ENCODE measurements at places on chromosomes 6 and 20. TPM values are rescaled to one million over a fixed set of nuclear protein-coding genes. Genes with fewer than 3 reads are reported as not detected.

GRCh38 chr6:6366803-6367202 is 46.3 kb upstream of the F13A1 start:
- no peak overlapping the region for H3K4me3 ChIP-seq
- H3K27me3 ChIP-seq: no peaks in the 10 kb centered on the region
- no peaks in the 10 kb centered on the region for H3K36me3 ChIP-seq
- H3K27ac ChIP-seq: no peak overlapping the region

GRCh38 chr6:55528624-55529023 is 50.4 kb downstream of the HMGCLL1 start:
- no peaks in the 10 kb centered on the region for H3K36me3 ChIP-seq

GRCh38 chr20:32789896-32790750 is 27.9 kb downstream of the DNMT3B start:
- DNase-seq: peak; percentile 74
- no peak overlapping the region for H3K4me3 ChIP-seq
- H3K27me3 ChIP-seq: no peaks in the 10 kb centered on the region
- no peak overlapping the region for H3K27ac ChIP-seq

- no peaks in the 10 kb centered on the region for H3K36me3 ChIP-seq
- no peak overlapping the region for H3K4me3 ChIP-seq
- H3K27me3 ChIP-seq: peaks cover 7% of the 10 kb centered on the region
- no peak overlapping the region for H3K27ac ChIP-seq
- no peaks in the 10 kb centered on the region for H3K4me1 ChIP-seq
- DNase-seq: no peak
These were observed 35.3 kb downstream of the FOXQ1 start for GRCh38 chr6:1347161-1347560.

DNA sequence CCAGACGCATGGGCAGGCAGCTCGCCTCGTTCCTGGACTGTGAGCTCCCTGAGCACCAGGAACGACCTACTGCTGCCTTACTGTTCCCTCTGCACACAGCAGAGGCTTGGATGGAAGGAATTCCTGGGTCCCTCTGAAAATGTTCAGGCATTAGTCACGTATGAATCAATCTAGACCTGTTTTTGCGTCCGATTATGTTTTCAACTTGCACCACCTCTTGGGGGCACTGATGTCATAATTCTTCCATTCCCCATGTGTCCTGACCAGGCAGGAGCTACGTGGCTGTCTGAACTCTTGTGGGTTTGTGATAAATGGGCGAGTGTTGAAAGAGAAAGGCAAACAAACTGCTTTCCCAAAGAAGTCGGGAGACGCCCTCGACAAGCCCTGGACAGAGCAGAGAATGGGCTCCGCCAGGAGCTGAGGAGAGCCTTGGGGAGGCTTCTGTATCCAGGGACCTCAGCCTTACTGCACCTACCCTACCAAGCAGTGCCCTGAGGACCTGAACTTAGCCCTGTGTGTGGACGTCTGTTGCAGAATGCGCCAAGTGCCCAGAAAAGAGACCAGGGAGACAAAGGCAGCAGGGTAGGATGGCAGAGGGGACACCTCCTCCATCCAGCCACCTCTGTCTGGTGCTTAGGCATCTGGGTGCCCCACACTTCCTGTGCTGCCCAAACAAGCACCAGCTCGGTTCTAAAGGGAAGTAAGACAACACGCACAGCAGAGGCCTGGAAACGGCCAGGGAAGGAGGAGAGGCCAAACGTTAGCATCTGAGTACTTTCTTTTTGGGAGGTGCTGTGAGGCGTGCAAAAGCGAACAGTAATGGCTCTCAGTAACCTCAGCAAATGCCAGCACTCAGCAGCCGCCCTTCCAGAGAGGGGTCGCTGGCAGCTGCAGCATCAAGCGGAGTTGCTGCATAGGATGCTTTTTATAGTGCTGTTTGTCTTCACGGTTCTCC is 124.2 kb downstream of the LY86 start:
- no peak overlapping the region for H3K4me3 ChIP-seq
- H3K4me1 ChIP-seq: peaks cover 12% of the 10 kb centered on the region
- H3K27me3 ChIP-seq: no peaks in the 10 kb centered on the region
- no peak overlapping the region for H3K27ac ChIP-seq

DNA sequence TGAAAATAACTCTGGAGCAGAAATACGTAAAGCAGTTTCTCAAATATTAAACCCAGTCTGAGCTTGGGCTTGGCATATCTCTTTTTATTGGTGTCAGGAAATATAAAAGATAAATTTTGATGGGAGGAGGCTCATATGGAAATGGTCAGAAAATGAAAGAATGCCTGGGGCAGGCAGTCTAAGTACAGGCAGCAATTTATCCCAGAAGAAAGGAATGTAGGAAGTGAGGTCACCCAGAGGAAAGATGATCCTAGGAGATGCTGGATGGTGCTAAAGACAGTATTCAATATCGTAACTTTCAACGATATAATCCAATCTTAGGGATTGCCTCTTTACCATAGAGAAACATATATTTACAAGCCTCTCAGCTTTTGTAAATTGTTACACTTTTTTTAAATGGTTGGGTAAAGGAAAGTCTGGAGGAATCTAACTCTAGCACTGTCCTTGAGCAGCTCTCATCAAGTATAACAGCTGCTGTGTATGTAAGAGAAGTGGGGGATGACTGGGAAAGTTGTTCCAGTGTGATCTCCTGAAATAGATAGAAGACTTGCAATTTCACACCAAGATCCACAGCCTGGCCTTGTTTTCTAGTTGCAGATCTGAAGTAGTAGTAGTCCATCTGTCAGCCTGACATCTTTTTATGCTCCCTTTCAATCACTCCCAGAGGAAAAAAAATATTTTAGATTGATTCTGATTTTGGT is 256.9 kb upstream of the SASH1 start:
- no peaks in the 10 kb centered on the region for H3K36me3 ChIP-seq

- H3K36me3 ChIP-seq: no peaks in the 10 kb centered on the region
- no peak overlapping the region for H3K4me3 ChIP-seq
- no peak overlapping the region for H3K27ac ChIP-seq
- H3K4me1 ChIP-seq: no peaks in the 10 kb centered on the region
- no peaks in the 10 kb centered on the region for H3K27me3 ChIP-seq
- DNase-seq: no peak
These were observed 211.9 kb upstream of the MANEA start for GRCh38 chr6:95365454-95365853.

DNA sequence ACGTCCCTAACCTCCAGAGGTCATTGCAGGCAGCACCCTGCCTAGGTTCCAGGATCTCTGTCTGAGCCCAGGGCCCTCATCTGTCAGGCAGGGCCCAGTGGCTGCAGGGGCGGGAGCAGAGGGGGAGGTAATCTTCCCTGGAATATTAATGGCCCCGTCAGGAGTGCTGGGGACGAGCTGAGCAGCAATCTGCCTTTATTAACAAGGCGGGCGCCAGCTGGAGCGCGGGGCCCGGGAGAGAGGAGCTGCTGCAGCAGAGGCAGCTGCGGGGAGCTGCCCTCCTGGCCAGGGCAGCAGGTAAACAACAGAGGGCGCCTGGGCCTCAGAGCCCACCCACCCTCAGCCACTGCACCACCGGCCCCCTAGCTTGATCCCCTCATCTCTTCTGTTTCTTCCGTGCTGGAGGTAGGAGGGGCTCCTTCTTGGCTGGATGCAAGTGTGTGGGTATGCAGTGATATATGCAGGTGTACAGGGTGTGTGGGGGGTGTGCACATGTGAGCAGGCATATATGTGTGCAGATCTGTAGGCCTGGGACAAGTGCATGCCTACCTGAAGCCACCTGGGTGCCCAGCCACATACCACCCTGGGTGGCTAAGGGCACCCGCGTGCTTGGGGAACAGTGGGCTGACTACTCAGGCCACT is 131.8 kb upstream of the MLN start:
- H3K4me1 ChIP-seq: no peaks in the 10 kb centered on the region
- no peak overlapping the region for H3K4me3 ChIP-seq
- no peaks in the 10 kb centered on the region for H3K27me3 ChIP-seq
- H3K27ac ChIP-seq: no peak overlapping the region
- no peaks in the 10 kb centered on the region for H3K36me3 ChIP-seq
- no peak for DNase-seq

DNA sequence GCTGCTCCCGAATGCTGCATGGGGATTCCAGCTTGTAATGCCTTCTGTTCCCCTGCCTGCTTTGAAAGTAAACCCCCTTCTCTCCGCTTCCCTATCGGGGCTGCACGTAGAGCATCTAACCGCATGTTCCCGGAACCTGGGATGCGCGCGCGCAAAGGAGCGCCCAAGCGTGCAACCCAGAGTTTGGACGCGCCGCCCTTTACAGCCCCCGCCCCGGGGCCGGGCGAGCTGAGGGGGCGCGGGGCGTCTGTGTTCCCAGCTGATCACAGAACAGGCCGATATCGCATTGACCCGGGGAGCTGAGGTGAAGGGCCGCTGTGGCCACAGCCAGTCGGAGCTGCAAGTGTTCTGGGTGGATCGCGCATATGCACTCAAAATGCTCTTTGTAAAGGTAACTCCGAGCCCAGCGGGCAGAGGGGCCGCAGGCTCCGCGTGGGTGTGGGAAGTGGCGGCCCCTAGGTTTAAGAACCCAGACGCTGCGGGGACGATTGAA is 1.4 kb downstream of the LAMP5 start:
- no peak overlapping the region for H3K4me3 ChIP-seq
- peaks cover 8% of the 10 kb centered on the region for H3K4me1 ChIP-seq
- no peak overlapping the region for H3K27ac ChIP-seq

- no peak overlapping the region for H3K4me3 ChIP-seq
- H3K36me3 ChIP-seq: no peaks in the 10 kb centered on the region
- no peak overlapping the region for H3K27ac ChIP-seq
- no peaks in the 10 kb centered on the region for H3K4me1 ChIP-seq
- no peaks in the 10 kb centered on the region for H3K27me3 ChIP-seq
- DNase-seq: no peak
These were observed 231.8 kb upstream of the QKI start for GRCh38 chr6:163182696-163183095.

DNA sequence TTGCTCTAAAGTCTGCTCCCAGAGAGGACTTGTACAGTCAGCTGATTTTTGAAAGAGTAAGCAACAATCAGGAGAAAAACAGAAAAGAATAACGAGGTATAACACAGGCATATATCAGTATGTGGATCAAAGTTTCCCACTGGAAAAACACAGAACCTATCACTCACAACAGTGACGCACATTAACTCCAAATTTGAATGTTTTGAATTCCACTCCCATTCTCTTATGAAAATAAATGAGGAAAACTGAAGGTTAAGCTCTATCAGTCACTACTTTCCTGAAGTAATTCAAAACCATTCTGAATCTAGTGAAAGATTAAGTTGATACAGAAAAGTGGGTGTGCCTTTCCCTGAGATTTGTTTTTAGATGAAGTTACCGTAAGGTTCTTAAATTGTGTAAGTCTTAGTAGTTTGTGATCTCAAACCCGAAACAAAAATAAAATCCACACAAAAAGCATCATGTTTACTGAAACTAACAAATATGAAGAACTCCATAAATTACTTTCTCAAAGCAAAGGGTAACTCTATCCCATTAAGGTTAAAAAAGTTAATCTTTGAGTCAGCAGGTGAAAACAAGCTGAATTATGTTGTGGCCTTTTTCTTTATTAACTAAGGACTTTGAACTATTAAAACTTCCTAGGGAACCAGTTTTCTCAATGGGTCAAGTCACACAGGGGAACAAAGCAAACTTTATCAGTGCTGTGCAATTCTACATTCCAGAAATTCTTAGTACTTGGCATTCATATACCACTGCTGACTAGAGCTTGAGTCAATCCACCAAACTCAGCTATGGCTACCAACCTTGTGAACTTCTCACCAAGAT is 115.7 kb downstream of the OGFRL1 start:
- no peaks in the 10 kb centered on the region for H3K36me3 ChIP-seq
- no peaks in the 10 kb centered on the region for H3K27me3 ChIP-seq
- H3K27ac ChIP-seq: peak overlapping the region; percentile 63

DNA sequence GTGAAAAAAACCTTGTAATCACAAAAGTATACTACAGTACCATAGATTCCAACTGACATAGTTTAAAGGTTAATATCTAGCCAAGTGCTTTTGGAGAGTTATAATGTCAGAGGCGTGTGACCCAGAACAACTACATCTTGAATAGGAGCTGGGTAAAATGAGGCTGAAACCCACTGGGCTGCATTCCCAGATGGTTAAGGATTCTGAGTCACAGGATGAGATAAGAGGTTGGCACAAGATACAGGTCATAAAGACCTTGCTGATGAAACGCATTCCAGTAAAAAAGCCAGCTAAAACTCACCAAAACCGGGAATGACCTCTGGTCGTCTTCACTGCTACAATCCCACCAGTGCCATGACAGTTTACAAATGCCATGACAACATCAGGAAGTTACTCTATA is 22.4 kb upstream of the KIAA0408 start:
- H3K27ac ChIP-seq: peak overlapping the region; percentile 38
- peaks cover 34% of the 10 kb centered on the region for H3K4me1 ChIP-seq
- H3K36me3 ChIP-seq: no peaks in the 10 kb centered on the region
- peak; percentile 46 for DNase-seq
- H3K4me3 ChIP-seq: no peak overlapping the region

GRCh38 chr6:90039911-90040310 is 145.6 kb downstream of the GJA10 start:
- no peaks in the 10 kb centered on the region for H3K27me3 ChIP-seq
- DNase-seq: no peak
- H3K36me3 ChIP-seq: no peaks in the 10 kb centered on the region
- no peak overlapping the region for H3K4me3 ChIP-seq
- no peak overlapping the region for H3K27ac ChIP-seq
- no peaks in the 10 kb centered on the region for H3K4me1 ChIP-seq

DNA sequence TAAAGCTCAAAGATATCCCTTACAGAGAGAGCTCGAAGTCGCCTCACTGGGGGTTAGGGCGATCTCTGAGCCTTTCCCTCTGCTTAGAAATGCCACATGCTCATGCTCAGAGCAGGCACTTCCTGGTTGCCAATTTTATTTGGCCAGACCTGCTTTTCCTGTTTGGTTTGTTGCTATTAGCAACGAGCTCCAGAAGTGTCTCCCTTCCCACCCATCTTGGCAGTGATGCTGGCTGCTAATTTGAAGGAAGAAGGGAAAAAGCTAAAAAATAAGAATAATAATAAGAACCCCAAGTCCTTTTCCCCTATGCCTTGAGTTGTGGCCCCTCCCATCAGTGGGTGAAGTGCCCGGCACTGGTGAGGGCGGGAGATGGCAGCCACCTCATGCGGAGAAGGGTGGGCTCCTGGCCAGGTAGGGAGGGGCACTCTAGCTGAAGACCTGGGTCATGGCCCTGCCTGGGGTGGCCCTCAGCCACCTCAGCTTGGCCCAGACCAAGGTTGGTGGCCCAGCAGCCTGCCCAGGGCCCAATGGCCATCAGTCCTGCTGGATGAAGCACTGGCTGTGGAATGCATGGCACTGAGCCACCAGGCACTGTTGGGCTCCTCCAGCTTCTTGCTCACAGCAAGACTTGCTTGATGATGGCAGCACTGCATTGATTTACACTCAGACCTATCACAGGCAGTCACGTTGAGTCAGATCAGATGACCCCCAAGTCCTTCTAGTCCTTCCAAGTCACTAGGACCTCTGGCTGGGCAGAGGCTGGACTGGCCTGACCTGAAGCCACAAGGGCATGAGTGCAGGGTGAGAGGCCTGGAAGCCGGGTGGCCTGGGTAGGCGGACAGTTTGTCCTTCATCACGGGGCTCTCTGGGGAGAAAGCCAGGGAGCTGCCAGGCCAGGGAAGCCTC is 79.0 kb downstream of the SYNJ2 start:
- no peak overlapping the region for H3K4me3 ChIP-seq
- peaks cover 27% of the 10 kb centered on the region for H3K4me1 ChIP-seq
- H3K27me3 ChIP-seq: no peaks in the 10 kb centered on the region
- no peaks in the 10 kb centered on the region for H3K36me3 ChIP-seq

EBF4 gene
- polyA plus RNA-seq: 14.1 TPM

RAD21L1 gene
- polyA plus RNA-seq: 0.07 TPM

LTA gene
- polyA plus RNA-seq: 0.20 TPM

FAM184A gene
- 3.1 TPM for polyA plus RNA-seq

SNAI1 gene
- 2.6 TPM for polyA plus RNA-seq

RUNX2 gene
- 1.3 TPM for polyA plus RNA-seq

SYNDIG1 gene
- polyA plus RNA-seq: 0.91 TPM

LRRC1 gene
- 4.7 TPM for polyA plus RNA-seq

OR12D1 gene
- polyA plus RNA-seq: not detected

IMPG1 gene
- polyA plus RNA-seq: not detected

IP6K3 gene
- polyA plus RNA-seq: 0.44 TPM

HLA-DOA gene
- 1.9 TPM for polyA plus RNA-seq

All from adrenal gland (tissue), 19 donors.